Left ventricle myocardium superior (tissue), 1 donor: ENCODE measurements at places on chromosomes 1 and 21. TPM values are rescaled to one million over a fixed set of nuclear protein-coding genes. Genes with fewer than 3 reads are reported as not detected.
A peak's percentile ranks its signal among the peaks of the same experiment; 100 is the strongest.

- no peak for DNase-seq
Observed at GRCh38 chr1:111895017-111895416, 94.5 kb downstream of the KCND3 start.

- DNase-seq, result no peak
Observed at GRCh38 chr1:193431265-193431977, 245.0 kb upstream of the B3GALT2 start.

DNA sequence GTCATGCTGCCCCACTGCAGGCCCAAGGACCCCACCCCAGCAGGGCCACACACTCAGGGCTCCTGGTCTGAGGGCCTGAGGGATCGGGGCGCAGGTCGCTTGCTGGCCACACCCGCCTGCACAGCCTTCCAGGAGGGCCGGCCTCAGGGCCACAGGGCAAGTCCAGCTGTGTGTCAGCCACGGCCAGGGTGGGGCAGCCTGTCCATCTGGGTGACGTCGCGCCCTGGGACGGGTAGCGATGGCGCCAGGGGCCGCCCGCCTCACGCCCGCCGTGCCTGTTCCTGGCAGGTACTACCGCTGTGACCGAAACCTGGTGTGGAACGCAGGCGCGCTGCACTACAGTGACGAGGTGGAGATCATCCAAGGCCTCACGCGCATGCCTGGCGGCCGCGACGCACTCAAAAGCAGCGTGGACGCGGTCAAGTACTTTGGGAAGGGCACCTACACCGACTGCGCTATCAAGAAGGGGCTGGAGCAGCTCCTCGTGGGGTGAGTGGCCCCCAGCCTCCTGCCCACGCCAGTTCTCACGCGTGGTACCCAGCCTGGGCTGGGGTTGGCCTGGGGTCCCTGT, 2.5 kb downstream of the COL6A1 start:
- peak; percentile 79 for DNase-seq

DNA sequence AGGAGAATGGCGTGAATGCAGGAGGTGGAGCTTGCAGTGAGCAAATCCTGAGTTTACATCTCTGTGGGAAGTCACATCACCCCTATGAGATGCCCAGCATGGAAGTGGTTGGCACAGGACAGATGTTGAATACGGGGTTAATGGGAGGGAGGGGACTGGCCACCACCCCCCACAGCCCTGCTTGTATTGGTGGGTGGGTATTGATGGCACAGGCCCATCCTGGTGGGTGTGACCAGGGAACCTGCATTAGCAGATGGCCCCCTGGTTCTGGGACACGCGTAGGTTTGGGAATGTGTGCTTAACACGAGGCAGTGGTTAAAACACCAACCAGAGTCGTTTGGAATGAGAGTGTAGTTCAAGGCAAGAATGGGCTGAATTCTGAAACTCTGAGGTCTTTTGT, 117.9 kb downstream of the PRDM2 start:
- no peak for DNase-seq

DNA sequence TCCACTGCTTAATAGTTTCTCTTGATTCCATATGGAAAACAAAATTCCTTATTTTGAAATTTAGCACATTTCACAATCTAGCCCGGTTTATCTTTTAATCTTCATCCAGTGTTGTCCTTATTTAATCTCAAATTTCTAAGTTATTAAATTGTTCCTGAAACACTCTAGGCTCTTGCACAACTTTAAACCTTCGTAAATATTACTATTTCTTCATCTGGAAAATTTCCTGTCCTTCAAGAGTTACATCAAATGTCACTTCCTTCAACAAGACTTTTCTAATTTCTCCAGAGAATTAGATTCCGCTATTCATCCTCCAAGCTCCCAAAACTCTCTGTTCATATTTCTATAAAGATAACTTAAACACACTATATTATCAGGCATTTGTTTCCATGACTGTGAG, 6.5 kb downstream of the FMO5 start:
- DNase-seq, result no peak

GRCh38 chr1:201599548-201599947, 60.6 kb downstream of the NAV1 start:
- no peak for DNase-seq

GRCh38 chr1:94396356-94397010, 21.7 kb upstream of the ABCD3 start:
- peak; percentile 27 for DNase-seq

DNA sequence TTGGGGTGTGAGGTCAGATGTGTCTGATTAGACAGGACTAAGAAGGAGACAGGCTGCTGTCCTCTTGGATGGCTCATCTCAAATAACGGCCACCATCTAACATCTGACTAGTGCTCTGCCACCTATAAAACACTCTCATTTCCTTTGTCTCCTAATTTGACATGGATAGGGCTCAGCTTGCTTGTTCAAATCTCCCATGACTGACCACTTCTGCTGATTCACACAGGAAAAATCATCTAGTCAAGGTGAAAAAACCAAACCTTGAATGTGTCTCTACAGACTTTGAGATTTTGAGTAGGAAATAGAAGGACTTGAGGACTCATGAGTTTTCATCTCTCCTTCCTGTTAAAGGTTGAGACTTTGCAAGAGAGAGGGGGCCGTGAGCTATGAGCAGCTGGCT, 150.6 kb downstream of the IER5 start:
- DNase-seq, result no peak

DNA sequence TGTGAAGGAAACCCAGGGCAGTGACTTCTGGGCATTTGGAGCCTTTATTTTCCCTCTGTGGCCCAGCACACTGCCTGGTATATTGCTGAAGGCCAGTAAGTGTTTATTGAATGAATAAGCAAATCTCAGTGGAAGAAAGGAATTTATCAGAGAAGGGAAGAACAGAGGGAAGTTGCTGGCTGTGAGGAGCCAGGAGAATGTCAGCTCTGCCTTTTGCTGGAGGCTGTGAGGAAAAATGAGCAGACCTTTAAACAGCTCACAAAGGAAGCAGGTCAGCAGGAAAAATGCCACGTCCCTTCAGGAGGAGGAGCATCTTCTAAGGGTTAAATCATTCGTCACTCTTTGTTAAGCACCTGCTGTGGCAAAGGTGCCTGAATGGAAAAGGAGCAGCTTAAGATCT, 75.9 kb downstream of the GIPC2 start:
- no peak for DNase-seq

DNA sequence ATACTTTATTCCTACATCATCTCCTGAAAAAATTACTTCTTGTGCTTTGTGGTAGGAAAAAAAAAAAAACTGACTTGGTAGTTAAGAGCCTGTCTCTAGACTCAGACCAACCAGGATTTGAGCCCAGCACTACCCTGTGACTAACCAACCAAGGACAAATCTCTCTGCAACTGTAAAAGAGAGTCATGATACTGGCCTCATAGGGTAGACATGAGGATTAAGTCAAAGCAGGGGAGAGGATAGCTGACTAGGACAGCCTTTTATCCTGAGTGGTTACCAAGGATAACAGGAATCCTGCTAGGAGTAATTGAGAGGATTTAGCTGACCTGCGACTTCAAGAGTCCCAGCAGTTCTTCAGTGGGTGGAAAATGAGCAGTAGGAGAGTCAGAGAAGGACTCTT, 112.8 kb downstream of the C1orf21 start:
- DNase-seq, result no peak

DNA sequence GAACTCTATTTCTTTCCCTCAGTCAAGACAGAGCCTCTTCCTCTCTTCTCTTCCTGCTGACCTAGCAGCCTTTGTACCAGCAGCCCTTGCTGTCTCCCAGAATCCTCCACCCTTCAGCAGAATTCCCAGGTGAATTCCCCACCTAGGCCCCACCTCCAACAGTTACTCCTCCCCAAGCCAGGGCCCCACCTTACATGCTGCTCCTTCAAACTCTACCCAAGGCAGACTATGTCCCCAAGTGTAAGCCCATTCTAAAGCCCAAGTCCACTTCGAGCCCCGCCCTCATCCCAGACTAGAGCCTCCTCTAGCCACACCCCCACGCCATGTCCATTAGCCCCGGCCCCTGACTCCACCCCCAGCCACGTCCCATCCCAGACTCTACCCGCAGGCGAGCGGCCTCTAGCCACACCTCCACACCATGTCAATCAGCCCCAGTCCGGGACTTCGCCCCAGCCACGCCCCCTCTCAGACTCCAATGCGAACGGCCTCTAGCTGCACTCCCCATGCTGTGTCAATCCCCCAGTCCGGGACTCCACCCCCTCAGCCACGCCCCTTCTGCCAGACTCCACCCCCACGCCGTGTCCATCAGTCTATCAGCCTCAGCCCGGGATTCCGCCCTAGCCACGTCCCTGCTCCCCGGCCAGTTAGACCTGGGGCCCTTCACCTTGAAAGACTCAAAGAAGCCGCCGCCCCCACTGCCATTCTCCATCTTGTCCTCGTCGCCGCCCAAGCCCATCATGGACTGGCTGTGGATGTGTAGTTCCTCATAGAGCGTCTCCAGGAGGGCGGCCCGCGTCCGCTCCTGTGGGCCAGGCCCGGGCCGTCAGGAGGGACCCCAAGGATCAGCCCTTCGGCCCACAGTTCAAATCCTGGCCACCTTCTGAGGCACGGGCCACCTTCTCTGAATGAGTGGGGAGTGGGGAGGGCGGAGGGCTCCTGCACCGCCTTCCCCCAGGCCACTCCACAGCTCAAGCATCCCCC, 61.3 kb downstream of the RAP1GAP start:
- peak; percentile 76 for DNase-seq

DNA sequence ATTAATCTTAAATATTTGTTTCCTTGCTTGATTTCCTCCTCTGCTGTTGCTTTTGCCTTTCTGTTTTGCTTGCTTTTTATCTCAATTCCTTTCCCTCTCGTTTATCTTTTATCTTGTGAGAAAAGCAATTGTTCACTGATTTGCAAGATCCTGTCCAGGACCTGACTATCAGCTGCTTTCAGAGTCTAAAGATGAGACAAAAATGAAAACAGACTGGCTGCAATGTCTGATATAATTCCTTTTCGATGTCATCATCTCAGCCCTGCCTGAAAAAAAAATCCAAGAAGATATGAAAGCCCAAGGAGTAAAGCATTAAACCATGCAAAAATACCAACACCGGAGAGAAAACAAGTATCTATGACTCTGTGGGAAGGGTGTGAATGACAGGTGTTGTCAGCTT, 225.5 kb downstream of the PATJ start:
- DNase-seq, result no peak

DNA sequence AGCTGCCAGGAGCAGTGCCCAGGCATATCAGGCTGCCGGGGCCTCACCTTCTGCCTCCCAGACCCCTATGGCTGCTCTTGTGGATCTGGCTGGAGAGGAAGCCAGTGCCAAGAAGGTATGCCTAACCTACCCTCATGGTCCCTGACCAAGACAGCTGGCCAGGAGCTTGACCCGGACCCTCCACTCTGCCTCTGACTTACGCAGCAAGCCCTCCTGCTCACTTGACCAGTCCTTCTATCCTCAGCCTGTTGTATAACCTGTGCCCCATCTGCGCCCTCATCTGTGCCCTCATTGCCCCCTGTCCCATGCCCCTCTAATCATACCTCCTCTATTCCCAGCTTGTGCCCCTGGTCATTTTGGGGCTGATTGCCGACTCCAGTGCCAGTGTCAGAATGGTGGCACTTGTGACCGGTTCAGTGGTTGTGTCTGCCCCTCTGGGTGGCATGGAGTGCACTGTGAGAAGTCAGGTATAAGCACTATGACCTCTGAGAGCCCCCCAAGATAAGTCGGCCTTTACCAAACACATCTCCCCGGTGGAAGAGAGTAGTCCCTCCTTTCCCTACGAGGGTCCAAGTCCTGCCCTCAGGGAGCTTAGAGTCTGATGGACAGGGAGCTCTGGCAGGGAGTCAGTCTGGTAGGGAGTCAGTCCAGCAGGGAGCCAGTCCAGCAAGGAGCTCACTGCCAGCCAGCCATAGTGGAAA, 6.8 kb downstream of the TIE1 start:
- DNase-seq, result no peak

GRCh38 chr1:151043163-151043562, 4.4 kb upstream of the C1orf56 start:
- no peak for DNase-seq

- DNase-seq, result no peak
Observed at GRCh38 chr1:94741510-94741909, 78.6 kb upstream of the SLC44A3 start.

GRCh38 chr21:37461479-37461878, 94.9 kb downstream of the DYRK1A start:
- DNase-seq, result no peak

- DNase-seq, result no peak
Observed at GRCh38 chr1:21596174-21596573, 73.0 kb downstream of the RAP1GAP start.

GRCh38 chr1:229101011-229101871, 169.7 kb upstream of the RAB4A start:
- no peak for DNase-seq

- DNase-seq, result no peak
Observed at GRCh38 chr1:5753549-5754421, 238.4 kb downstream of the NPHP4 start.

DNA sequence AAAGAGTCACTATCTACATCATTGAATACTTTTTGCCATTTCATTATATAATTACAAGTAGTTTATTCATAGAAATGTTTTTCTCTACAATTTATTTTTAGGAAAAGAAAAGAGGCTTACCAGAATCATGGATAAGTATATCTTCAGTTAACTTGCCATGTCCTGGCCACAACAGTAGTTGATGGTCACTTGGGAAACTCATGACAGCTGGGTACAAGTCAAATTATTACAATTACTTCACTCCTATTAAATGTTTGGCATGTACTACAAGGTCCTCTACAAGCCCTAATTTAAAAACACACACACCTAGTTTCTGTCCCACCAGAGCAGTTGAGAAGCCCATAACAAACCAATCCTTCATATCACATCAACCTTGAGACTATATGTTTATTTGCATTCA, 29.4 kb downstream of the PALMD start:
- no peak for DNase-seq

DNA sequence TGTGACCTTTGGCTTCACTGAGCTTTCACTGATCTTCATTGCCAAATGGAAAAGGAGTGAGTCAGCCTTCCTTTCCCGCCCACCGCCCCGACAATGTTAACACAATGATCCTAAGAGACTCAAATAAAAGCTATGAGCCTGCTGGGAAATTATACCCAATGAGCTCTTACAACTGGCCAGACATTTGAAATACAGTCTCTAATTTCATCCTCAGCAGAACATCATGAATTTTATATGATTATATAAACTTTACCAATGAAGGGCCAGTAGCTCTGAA, 252.5 kb downstream of the SIPA1L2 start:
- no peak for DNase-seq

GRCh38 chr1:244187310-244187709, 136.2 kb downstream of the ZBTB18 start:
- no peak for DNase-seq

- no peak for DNase-seq
Observed at GRCh38 chr1:25572708-25573590, 29.5 kb downstream of the LDLRAP1 start.

- DNase-seq, result peak; percentile 30
Observed at GRCh38 chr1:100721526-100722207, 2.1 kb downstream of the VCAM1 start.

The RGS8 gene
- total RNA-seq, result not detected

The KCNJ6 gene
- total RNA-seq, result not detected

The PDPN gene
- 20.9 TPM for total RNA-seq

The PM20D1 gene
- 1.6 TPM for total RNA-seq

The KCNJ10 gene
- not detected for total RNA-seq

The OR10J1 gene
- total RNA-seq, result not detected

The SLC25A34 gene
- 52.8 TPM for total RNA-seq

The AADACL4 gene
- total RNA-seq, result not detected

The ACTL8 gene
- total RNA-seq, result not detected

The RPE65 gene
- not detected for total RNA-seq

The TRIM45 gene
- total RNA-seq, result 15.3 TPM

The AQP10 gene
- 0.27 TPM for total RNA-seq

The LELP1 gene
- total RNA-seq, result not detected

The KTI12 gene
- 3.2 TPM for total RNA-seq

The LBR gene
- total RNA-seq, result 9.5 TPM

The MR1 gene
- 3.4 TPM for total RNA-seq

The MANEAL gene
- 1.8 TPM for total RNA-seq

The PALMD gene
- total RNA-seq, result 115 TPM
